ENCODE measurements at places on chromosomes 13 and 19.

GRCh38 chr19:31962561-31962996 is 382.8 kb upstream of the ZNF507 start:
- no peak for DNase-seq

GRCh38 chr13:32316028-32316339 is 676 bp downstream of the BRCA2 start:
- DNase-seq: no peak

DNA sequence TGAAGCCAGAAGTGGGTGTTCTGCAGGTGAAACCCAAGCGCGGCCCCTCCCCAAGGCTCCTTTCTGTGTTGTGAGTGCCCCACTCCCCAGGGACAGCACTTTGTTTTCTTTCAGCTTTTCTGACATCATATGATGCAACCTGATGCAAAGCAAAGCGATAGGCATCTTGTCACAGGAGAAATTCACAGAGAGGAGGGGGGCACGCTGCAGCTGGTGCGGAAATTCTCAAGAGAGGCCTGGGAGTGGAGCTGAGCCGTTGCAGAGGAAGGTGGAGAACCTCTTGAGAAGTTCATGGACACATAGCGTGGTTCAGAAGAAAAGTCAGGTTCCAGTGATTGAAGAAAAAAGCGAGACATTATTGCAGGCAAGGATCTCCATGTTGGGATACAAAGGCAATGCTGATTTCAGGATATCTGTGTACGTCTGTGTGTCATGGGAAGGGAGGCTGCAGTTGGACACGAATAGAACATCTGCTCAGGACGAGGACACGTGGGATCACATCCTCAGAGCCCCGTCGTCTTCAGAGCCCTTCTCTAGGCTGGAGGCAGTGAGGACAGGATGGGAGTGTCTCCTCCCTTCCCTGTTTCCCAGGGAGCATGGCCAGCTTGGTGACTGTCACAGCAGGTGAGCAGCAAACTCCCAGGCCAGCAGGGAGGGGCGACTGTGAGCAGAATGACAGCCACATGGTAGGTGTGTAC is 79.2 kb downstream of the IRS2 start:
- no peak for DNase-seq

- no peak for DNase-seq
Observed at GRCh38 chr19:41321600-41322270, 11.8 kb downstream of the CCDC97 start.

DNA sequence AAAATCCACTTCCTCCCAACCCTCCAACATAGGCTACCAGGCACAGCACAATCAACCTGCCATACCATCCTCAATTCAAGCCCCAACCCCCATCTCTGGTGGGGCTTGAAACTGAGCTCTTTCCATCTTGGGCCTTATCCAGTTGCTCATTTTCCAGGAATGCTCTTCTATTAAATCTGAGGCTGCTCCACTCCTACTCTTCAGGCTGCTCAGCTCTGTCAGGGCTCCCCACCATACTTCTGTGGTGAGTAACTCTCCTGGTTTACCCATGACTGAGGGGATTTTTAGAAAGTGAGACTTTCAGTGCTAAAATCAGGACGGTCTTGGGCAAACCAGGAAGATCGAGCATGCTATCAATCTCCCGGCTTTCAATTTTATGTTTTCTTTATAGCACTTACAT is 512.8 kb downstream of the LMO7 start:
- DNase-seq: no peak

DNA sequence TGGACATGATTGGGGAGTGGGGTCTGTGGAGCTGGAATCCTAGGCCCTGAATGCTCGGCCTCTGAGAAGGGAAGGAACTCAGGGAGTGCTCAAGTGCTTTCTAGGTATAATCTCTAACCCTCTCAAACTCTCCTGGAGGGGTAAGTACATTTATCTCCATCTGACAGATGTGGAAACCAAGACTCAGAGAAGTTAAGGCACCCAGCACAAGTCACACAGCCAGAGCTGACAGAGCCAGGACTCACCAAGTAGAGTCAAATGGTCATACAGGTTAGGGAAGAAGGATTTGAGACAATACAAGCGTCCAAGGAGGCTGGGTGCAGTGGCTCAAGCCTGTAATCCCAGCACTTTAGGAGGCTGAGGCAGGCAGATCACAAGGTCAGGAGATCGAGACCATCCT is 12.9 kb upstream of the LYPD3 start:
- no peak for DNase-seq

GRCh38 chr13:32581177-32581786 is 5.0 kb upstream of the PDS5B start:
- DNase-seq: no peak

Data from T-helper 17 cell (primary cell).